ENCODE measurements at places on chromosomes 16 and 17.

GRCh38 chr17:66172691-66173223 lies 19.2 kb downstream of the CEP112 start:
- no peak for DNase-seq

DNA sequence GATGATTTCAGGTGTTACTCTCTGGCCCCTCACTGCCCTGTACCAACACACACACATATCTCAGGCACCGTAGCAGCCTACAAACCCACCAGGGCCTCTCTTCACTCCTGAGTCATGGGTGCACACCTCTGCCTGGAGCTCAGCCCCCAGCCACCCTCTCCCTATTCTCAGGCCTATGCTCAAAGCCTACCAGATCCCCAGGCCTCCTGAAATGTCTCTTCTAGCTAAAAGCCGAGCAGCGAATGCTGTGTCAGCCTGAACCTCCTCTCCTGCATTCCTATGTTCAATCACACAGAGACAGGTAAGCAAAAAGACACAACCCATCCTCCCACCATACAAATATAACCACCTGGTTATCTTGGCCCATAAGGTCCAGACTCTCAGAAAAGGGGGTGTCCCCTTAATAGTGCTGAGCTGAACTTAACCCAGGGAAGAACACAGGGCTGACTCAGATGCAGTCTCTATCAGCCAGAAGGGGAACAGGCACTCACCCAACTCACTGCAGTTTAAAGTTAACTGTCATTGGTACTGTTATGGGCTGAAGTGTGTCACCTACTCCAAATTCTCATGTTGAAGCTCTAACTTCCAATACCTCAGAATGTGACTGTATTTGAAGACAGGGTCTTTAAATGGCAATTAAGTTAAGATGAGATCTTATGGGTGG lies 62.0 kb upstream of the TEKT3 start:
- DNase-seq = no peak

DNA sequence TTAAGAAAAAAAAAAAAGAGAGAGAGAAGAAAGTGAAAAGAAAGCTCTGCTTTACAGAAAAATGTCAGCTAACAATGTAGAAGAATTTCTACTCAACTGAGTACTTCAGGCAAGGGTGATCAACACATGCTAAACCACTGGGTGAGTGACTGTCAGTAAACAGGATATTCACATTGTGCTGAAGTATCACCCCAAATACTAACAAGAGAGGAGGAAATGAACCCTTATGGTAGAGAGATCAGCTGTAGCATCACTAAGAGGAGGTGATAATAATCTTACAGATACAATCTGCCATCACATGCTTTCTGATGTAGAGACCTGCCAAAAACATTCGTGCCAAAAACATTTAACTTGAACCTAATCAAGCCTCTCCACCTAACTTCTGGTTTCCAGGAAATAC lies 30.7 kb upstream of the ICAM2 start:
- no peak for DNase-seq

DNA sequence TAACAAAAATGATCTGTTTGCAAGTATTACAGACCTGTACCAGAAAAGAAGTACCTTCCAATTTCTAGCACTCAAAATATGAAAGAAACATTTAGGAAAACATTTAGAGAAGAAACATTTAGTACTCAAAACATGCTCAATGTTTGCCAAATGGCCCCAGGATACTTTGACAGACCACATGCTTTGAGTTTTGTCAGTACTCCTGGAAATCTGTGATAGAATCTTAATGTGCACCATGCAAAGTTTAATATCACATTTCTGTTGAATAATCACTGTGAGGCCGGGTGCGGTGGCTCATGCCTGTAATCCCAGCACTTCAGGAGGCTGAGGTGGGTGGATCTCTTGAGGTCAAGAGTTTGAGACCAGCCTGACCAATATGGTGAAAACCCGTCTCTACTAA lies 8.5 kb upstream of the ZC3H7A start:
- DNase-seq = no peak

GRCh38 chr17:69187294-69187693 lies 41.3 kb downstream of the ABCA10 start:
- DNase-seq = no peak
